ENCODE measurements at places on chromosomes 5 and 9.
A peak's percentile ranks its signal among the peaks of the same experiment; 100 is the strongest.

GRCh38 chr5:156934450-156935211 is 28.4 kb downstream of the TIMD4 start:
- DNase-seq = no peak

DNA sequence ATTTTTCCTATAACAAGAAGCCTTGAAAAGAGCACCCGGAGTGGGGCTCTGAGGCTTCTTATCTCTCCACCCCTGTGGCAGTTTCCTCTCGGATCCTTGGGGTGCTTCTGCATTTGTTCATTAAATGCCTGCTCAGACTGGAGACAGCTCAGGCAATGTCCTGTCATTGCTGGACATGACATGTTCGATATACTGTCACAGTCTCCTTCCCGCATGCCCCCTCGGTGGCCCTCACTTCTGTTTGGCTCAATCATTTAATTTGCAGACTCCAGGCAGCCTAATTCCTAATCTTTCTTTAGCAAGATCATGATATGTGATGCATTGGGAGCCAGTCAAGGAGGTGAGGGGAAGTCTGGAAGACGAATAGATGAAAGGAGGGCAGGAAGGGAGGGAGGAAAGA is 37.5 kb upstream of the CPEB4 start:
- DNase-seq = no peak

DNA sequence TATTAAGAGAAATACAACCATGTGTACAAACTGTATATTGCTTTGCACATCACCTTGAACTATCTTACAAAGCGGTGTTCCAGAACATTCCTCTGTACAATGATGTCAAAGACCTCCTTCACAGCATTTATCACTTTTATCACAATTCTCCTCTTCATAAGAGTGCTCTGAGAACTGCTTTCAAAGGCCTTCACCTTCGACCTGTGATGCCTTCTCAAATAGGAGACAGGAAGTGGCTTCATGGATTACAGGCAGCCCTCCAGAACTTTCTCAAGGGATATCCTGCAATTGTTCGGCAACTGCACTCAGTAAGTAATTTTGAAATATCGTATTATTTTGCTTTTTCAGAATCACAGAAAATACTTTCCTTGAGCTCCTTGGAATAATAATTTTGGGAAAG is 68.0 kb upstream of the IL7R start:
- DNase-seq = no peak

GRCh38 chr5:157821822-157822622 is 36.9 kb downstream of the CLINT1 start:
- DNase-seq = peak; percentile 33

- DNase-seq = no peak
Observed at GRCh38 chr5:15350614-15351013, 149.4 kb upstream of the FBXL7 start.

- DNase-seq = no peak
Observed at GRCh38 chr9:13049223-13049622, 230.3 kb downstream of the MPDZ start.

DNA sequence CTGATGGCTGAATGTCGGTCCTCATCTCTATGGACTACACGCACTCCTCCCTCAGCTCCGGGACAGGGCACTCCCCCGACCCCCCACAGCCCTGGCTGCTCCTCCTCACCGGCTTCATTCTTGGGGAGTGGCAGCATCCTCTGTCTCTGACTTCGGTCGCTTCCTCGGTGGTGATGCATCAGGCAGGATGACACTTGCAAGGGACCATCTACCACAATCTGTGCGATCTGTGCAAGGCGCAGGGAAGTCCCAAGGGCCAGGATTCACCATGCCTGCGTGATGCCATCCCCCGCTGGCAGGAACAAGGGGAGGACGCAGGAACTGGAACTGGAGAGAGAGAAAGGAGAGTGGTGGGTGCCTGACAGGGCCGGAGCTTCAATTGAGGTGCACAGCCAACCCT is 2.2 kb upstream of the CACNA1B start:
- no peak for DNase-seq

Measured in trophoblast cell (in vitro differentiated cells and primary cell).